ENCODE measurements at places on chromosomes 7 and 10. TPM values are rescaled to one million over a fixed set of nuclear protein-coding genes. Genes with fewer than 3 reads are reported as not detected.
A peak's percentile ranks its signal among the peaks of the same experiment; 100 is the strongest.

GRCh38 chr10:73586583-73586984 is 4.6 kb downstream of the USP54 start:
- DNase-seq, result no peak

DNA sequence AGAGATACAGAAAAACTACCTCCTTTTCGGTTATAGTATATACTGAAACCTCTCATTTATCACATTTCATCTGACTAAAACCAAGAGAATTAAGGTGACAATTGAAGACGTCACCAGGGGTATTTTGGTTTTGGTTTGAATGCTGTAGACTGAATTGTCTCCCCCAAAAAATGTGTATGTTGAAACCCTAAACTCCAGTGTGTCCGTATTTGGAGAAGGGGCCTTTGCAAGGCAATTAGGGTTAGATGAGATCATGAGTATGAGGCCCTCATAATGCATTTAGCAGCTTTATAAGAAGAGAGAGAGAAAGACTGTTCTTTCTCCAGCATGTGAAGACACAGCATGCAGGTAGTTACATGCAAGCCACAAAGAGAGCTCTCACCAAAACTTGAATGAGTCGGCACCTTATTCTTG is 59.5 kb downstream of the CACNA2D1 start:
- DNase-seq, result no peak

- no peak for DNase-seq
These were observed 194.7 kb upstream of the SEMA3A start for GRCh38 chr7:84389242-84389641.

IQCE gene
- total RNA-seq, result 20.0 TPM

GRCh38 chr7:87934699-87935383 is 790 bp downstream of the ADAM22 start:
- DNase-seq, result no peak

GRCh38 chr7:126223729-126224128 is 1029.0 kb downstream of the GRM8 start:
- DNase-seq, result no peak

- DNase-seq, result no peak
These were observed 17.0 kb upstream of the CASD1 start for GRCh38 chr7:94492601-94493000.

DNA sequence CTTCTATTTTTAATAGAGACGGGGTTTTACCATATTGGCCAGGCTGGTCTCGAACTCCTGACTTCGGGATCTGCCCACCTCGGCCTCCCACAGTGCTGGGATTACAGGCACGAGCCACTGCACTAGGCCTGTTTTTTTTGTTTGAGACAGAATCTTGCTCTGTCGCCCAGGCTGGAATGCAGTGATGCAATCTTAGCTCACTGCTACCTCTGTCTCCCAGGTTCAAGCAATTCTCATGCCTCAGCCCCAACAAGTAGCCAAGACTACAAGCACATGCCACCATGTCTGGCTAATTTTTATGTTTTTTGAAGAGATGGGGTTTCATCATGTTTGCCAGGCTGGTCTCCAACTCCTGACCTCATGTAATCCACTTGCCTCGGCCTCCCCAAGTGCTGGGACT is 73.7 kb downstream of the TYW1B start:
- no peak for DNase-seq

YAE1 gene
- 18.1 TPM for total RNA-seq

DNA sequence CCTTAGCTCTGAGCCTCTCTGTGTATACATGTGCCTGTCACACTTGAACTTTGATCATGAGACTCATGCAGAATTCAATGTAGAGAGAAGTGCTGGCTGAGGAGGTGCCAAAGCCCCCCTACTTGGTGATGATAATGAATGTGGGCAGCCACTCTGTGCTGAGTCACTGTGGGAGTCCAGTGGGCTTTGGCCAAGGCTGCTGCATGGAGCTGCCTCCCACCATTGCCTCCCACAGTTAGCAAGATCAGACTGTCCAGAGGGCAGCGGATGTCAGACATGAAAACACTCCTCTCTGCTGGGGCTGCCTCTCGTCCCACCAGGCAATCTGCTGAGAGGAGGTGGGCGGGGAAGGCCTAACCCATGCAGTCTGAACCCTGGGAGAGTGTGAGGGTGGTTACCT is 180.3 kb downstream of the SH2D4B start:
- no peak for DNase-seq

GRCh38 chr7:67858931-67859330 is 862.3 kb downstream of the TYW1 start:
- no peak for DNase-seq

SORCS1 gene
- 2.1 TPM for total RNA-seq

- DNase-seq, result no peak
These were observed 1358.7 kb upstream of the SORCS1 start for GRCh38 chr10:108523016-108523800.

- no peak for DNase-seq
These were observed 13.5 kb downstream of the KCNH2 start for GRCh38 chr7:150964593-150965111.

DNA sequence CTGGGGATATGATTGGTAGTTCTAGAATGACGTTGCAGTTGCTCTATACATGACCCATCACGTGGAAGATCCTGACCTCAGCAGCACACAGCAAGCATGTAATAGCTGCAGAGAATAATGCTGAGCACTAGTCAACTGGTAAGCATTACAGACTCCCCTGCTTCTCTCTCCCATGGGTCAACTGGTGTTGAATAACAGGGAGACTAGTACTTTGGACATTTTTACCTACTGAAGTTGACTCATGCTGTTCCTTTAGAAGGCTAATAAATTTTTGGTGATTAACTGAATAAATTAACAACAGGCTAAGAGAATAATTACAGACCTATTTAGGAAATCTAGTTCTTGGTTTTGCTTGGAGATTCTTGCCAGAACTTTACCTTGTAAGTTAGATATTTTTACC is 234.1 kb downstream of the AUTS2 start:
- no peak for DNase-seq

- peak; percentile 39 for DNase-seq
These were observed at the start of gene PARP12 for GRCh38 chr7:140062528-140063299. Gene PARP12, minus strand, starts transcription at chr7:140062951. Its CDS starts 104 bp downstream, at chr7:140062847.

- no peak for DNase-seq
These were observed 25.4 kb downstream of the CALD1 start for GRCh38 chr7:134804854-134805253.

PLEKHA1 gene
- 48.7 TPM for total RNA-seq

DNA sequence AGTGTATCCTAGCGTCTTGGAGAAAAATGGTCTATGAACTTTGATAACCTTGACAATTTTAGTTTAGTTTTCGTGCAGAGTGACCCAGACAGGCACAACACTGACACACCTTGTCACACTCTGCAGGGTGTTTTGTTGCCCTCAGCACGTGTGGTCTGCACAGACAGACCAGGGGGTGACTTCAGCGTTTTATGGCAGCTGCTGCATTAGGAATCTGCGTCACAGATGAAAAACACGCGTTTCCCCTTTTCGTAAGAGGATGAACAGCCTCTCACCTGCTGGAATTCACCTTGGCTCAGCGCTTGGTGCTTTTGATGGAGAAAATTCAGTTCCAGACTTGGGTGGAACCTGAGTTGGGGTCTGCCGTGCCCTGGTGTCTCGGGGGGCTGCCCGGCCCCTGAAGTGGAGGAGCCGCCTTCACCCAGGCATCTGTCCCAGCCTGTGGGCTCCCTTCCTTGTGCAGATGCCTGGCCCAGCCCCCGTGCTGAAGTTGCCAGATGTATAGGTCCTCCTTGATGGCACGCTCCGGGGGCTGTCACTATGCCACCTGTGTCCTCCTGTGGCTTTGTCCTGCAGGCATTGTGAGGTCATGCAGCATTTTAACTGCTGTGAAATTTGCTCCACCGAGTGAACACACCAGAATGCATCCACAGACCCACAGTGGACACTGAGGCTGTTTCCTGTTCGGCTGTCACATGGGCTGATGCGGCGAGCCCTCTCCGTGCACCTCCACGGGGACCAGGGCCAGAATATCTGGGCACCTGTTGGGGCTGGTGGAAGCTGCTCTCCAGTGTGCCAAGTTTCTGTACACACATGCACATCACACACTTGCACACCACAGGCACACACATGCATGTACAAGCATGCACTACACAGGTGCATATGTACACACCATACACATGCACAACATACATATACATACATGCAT is 18.3 kb downstream of the INPP5A start:
- no peak for DNase-seq

DNA sequence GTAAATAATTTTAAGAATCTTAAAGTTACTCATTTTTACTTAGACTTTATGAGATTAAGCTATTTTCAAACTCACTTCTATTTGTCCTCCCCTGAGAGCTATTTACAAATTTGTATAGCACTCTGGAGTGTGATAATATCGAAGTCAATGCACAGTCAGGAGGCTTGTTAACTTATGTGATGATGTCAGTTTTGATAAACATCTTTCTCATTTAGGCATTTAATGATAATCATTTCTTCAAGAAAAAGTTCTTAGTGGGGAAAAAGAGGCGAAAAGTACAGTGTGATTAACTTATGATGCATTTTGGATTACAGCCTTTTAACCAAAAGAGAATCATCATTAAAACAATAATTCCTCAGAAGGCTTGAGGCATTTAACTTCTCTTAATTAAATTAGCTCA is 468.6 kb downstream of the AUTS2 start:
- no peak for DNase-seq

DNA sequence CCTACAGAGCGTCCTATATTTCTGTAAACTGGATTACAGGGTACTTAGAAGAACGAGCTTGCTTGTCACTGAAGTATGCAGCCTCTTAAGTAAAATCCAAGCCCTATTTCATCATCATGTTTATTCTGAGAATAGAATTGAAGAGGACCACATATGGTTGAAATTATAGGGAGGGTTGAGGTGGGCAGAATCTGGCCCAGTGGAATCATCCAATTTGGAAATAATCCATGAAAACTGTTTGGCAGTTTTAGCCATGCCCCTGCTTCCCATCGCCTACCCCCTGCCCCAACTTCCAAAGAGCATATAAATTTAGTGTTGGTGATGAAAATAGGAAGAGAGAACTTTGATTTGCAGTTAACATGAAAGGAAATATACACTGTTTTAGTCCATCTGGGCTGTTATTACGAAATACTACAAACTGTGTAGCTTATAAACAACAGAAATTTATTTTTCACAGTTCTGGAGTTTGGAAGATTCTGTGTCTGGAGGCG is 150.4 kb downstream of the PRKG1 start:
- no peak for DNase-seq

- DNase-seq, result no peak
These were observed 57.0 kb downstream of the PHTF2 start for GRCh38 chr7:77855371-77856083.

DNA sequence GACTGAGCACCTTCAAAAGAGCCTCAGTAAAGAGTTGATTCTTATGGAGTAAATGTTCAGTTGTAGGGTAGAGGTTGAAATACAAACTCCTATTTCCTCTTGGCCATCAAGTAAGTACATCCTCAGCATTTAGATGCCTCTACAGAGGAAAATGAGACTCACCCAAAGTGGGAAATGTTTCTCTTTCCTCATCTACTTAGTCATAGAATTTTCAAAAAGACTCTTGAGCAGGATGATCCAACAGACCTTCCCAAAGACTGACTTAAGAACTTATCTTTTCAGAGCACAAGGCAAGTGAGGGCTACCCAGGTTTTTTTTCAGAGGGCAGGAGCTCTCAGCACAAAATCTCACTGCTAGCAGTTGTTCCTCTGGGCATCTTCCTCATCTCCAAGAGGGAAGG is 449.1 kb downstream of the KCNMA1 start:
- DNase-seq, result no peak

ZNF853 gene
- 25.7 TPM for total RNA-seq

- peak; percentile 39 for DNase-seq
These were observed 67.9 kb downstream of the ATAD1 start for GRCh38 chr10:87750001-87750671.

GRCh38 chr7:47693216-47693615 is 111.3 kb upstream of the TNS3 start:
- no peak for DNase-seq

DNA sequence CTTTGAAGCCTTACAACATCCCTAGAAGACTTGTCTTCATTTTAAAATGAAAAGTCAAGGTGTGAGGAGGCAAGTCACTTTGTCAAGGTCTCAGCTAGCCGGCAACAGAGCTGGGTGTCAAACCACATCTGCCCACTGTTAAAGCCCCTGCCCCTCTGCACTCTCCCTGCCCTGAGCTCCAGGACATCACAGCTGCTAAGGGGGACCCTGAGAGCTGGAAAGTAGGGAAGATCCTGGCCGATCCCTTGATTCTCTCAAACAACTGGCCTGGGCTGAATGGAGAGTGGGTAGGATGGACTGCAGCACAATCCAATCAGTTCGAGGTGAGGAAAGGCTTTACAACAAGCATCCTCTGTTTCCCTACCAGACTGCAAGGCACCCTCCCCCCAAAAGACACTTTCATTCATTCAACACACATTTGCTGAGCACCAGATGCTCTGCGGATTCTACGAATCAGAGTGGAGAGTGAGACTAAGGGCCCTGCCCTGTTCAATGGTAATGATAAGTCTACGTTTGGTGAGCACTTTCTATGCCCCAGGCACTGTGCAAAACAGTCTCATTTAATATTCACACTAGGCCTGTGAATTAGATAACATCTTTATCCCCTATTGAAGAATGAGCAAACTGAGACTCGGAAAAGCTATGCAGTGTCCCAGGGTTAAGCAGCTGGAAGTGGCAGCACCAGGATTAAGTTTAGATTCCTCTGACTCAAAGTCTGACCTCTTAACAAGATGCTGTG is 148.1 kb downstream of the HERPUD2 start:
- no peak for DNase-seq

DNA sequence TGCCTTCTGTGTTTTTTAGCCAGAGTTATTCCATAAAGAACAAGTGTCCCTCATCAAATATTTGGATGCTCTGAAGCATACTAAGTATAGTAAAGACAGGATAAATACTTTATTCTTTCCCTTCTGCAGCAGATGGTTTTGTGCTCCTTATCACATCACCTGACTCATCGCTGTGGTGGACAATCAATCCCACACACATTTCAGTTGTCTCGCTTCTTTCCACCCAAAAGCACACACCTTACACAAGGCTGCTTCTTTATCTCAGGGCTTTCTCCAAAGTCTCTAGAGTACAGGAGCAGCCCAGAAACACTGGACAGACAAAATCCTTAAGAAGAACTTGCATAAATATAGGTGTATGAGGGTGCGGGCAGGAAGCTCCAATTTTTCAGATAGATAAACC is 43.4 kb downstream of the IGF2BP3 start:
- no peak for DNase-seq

NPFFR1 gene
- 0.04 TPM for total RNA-seq

DNA sequence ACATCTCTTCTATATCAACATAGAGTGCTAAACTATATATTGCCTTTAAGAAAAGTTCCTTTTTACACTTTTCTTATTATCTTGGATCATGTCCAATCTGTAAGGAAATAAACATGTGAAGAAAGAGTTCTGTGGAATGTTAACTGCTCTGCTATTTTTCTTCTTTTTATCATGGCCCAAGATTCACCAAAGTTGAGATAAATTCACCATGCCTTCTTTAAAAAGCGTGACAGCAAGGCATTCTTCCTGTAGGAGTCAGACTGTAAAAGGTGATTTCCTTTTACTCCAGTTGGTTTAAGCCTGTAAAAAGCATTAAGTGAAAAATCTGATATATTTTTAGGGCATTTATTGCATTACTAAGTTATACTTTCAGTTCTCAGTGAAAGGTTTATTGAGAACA is 165.7 kb upstream of the FZD1 start:
- no peak for DNase-seq

Measured in kidney epithelial cell (primary cell).